Activated CD4-positive, alpha-beta T cell treated with anti-CD3 and anti-CD28 coated beads, Interleukin-2, amount 50 U/mL, for 24 hours (primary cell): ENCODE measurements at places on chromosomes 2 and 18.

DNA sequence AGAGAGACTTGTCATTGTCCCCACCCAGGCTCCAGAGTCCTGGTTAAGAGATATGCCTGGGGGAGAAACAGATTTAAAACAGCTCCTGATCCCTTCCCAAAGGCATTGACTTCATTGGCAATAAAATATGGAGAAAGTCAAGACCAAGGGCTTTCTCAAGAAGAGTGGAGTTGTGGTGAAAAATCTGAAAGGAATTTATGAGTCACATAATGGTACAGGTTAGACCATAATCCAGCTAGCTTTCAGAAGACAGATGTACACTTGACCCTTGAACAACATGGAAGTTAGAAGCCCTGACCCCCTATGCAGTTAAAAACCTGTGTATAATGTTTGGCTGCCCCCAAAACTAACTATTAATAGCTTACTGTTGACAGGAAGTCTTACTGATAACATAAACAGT lies 599.1 kb upstream of the SOX11 start:
- no peak for DNase-seq

DNA sequence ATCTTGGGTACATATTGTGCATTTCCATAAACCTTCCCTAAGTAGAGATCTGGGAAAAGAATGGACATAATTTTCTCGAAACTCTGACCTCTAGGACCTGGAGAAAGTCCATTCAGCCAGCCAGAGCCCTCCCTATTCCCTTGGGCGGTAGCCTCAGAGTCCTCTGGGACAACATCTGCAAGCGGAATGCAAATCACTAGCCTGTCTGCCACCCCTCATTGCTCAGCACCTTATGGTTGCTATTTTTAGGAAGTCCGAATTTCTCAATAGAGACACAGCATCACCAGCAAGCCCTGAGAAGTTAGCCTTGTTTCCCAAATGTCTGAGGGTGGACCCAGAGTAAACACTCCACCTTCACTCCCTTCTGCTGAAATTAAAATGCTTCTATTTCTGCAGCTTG lies 17.6 kb upstream of the CD28 start:
- no peak for DNase-seq

- no peak for DNase-seq
Measured at GRCh38 chr2:183283209-183283608, 159.0 kb downstream of the NUP35 start.

GRCh38 chr2:190093793-190094192 lies 31.3 kb upstream of the MSTN start:
- DNase-seq = no peak

DNA sequence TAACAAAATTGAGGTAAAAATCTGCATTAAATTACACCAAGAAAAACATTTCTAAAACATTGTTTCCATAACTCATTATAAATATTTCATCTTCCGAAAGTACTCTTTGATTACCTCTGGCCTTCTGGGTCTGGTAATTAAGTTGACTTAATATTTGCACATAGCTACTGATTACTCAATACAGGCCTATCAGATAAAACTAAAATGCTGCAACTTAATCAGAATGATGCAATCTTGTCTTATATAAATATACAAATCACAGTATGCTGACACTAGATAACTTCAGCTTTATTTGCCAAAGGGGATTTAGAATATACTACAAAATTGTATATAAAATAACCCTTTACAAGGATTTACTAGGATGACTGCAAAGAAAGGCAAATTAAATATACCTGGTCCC lies 49.3 kb downstream of the SLC35F5 start:
- DNase-seq = no peak

GRCh38 chr2:169229590-169229989 lies 132.7 kb downstream of the LRP2 start:
- DNase-seq = no peak

GRCh38 chr18:70289351-70290312 lies 787 bp downstream of the SOCS6 start:
- DNase-seq = no peak

DNA sequence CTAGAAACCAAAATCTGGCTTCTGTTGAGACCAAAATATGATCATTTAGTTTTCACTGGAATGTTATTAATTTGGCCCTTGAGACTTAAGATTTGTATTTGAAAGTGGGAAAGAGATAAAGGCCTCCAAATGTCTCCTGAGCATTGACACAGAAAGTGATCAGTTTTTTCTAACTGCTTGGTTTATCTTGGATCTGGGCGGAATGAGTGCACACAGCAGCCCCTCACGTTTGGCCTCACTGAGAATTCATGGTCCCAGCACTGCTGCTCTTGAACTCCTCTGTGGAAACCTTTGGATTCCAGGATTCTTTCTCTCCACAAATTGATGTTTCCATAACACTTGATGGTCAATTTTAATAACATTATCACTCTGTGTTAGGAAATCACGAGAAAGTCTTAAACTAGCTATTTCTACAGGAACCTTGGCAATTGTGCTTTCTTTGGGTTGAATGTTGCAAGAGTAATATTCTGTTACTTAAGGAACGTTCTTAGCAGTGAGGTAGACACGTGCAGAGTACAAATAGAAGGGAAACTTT lies 180.3 kb upstream of the BCL2L11 start:
- no peak for DNase-seq

DNA sequence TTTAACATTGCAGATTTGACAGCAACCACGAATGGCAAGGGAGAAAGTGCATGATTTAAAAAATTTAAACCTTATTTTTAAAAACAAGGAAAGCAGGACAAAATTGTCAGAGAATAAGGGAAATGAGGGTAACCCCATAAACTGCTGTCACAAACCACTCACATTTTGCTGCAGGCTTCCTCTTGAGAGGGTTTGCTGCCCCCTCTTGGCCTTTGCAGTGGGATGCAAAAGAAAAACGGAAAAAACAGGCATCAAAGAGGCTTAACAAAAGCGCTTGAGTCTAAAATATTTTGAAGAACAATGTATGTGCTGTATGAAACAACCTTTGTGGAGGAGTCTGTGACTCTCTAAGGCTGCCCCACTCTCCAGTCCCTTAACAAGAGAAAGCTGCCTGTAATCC lies 91.6 kb downstream of the TMX3 start:
- no peak for DNase-seq

DNA sequence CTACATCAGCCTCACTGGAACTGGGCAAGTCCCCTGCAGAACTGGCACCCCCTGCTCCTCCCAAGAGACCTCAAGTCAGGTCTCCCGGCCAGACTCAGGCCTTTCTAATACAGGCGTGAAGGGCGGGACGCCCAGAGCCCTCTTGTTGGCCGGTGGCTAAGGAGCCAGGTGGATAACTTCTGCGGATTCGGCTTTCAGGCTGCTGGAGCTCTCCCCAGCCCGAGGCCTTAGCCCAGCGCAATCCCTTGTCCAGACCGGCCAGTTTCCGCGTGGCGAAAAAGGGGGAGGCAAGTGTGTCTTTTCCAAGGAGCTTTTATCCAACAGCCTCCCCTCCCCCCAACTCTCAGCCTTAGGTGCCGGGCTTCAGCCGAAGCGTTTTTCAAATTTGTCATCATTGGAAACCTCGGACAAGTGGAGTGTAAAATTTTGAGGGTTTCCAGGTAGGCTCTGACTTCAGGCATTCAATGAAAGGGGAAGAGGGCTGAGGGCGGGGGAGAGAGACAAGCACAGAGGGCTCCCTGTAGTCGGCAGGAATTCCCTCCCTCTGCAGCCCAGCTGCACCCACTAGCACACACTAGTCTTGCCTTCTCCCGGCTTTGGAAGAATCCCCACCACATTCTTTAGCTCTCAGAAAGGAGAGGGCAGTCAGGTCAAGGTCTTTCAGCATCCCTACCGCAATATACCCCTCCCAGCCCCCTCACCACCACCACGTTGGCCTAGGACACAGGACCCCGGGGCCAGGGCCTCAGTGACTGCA lies 9.5 kb upstream of the SATB2 start:
- no peak for DNase-seq

DNA sequence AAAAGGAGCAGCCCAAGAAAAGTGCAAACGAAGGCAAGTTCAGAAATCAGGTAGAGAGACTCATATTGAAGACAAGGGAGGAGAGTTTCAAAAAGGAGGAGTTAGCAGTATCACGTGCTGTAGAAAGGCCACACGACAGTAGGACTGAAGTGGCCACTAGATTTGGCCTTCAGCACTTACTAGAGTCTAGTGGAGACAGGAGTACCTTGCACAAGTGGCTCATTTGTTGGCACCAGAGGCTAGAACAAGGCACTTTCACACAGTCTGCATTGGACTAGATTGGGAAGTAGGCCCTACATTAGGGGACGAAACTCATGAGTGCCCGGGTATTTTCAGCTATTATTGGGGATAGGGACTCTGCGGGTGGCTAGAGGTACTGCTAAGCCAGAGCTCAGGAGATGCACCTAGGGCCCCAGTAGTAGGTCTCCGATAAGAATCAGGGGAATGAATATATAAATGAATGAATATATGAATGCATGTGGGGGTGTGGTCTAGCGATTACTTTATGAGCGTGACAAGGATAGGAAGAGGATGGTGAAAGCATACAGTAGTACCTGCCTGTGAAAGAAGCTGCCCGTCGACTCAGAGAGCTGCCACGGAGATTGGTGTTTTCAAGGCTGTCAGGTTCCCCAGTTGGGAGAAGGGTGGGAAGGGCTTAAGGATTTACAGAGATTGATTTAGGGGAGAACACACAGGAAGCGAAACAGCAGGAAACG lies 1.4 kb upstream of the NCOA1 start:
- no peak for DNase-seq

- no peak for DNase-seq
Measured at GRCh38 chr2:37523814-37524362, 147.6 kb downstream of the CDC42EP3 start.

DNA sequence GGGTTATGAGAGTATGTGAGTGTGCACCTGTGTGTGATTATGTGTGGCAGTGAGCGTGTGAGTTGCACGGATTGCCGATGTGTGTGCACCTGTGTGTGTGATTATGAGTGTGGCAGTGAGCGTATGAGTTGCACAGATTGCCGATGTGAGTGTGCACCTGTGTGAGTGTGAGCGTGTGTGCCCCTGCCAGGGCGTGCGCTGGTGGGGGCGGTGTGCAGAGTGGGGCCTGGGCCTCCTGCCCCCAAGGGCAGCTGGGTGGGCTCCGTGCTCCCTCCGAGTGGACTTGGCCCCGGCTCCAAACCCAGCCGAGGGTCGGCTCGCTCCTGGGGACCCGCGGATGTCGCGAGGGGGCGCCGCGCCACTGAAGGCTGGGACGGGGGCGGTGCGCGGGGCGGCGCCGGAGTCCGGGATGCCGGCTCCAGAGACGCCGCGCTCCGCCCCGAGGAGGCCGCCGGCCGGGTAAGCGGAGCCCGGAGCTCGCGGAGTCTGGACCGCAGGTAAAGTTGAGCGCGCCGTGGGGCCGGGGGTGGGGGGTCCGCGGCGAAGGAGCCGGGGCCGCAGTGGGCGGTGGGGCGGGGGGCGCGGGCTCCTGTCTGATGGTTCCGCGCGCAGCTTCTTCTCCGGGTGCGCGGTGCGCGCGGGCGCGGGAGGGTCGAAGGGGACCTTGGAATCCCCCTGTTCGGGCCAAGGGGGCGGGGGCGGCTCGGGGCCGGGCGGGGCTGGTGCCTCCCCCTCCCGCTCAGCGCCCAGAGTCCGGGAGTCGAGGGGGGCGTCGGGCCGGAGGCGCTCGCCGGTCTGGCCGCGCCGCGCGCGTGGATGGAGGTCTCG lies at the start of gene KCNG2:
Gene KCNG2, plus strand, starts transcription at position 421 of the 828 bp plus-strand sequence. CDS start 65,730 bp downstream, outside the sequence.
- no peak for DNase-seq

- no peak for DNase-seq
Measured at GRCh38 chr2:161857920-161858319, 216.1 kb downstream of the DPP4 start.

GRCh38 chr2:189574793-189575475 lies 5.7 kb downstream of the SLC40A1 start:
- no peak for DNase-seq

DNA sequence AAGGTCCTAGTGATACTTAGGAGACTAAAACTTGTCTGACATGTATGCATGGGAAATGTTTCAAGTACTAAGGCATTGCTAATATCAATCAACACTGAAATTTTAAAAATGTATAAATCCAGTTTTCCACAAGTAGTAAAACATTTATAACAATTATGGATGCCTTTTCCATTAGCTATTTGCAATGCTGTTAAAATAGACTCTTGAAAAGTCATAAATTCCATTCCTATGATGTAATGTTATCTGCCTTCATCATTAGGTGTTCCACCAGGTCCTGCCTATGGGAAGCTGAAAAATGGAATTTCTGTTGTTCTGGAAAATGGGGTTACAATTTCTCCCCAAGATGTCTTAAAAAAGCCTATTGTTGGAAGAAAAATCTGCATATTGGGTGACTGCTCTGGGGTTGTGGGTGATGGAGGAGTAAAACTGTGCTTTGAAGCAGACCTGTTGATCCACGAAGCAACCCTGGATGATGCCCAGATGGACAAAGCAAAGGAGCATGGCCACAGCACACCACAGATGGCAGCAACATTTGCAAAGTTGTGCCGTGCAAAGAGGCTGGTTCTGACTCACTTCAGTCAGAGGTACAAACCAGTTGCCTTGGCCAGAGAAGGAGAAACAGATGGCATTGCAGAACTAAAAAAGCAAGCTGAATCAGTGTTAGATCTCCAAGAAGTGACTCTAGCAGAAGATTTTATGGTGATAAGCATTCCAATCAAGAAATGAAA lies 18.7 kb downstream of the ELAC1 start:
- no peak for DNase-seq

- no peak for DNase-seq
Measured at GRCh38 chr2:20190170-20190569, 34.8 kb downstream of the SDC1 start.

GRCh38 chr2:210663631-210664089 lies 107.3 kb downstream of the CPS1 start:
- no peak for DNase-seq

DNA sequence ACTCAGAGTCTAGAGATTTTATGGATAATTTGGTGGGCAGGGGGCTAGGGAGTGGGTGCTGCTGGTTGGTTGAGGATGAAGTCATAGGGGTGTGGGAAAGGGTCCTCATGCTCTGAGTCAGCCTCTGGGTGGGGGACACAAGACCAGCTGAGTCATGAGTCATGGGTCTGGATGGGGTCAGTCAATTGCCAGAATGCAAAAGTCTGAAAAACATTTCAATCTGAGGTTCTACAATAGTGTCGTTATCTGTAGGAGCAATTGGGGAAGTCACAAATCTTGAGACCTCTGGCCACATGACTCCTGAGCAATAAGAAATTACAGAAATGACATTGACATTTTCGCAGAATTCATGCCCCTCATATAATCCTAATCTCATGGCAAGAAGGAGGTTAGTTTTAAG lies 15.1 kb downstream of the NMS start:
- no peak for DNase-seq

GRCh38 chr2:69191634-69192033 lies 178.7 kb downstream of the ANTXR1 start:
- DNase-seq = no peak

GRCh38 chr2:32835148-32835547 lies 111.6 kb upstream of the LTBP1 start:
- DNase-seq = no peak

- DNase-seq = no peak
Measured at GRCh38 chr2:73877071-73877802, 15.6 kb upstream of the ACTG2 start.

- DNase-seq = no peak
Measured at GRCh38 chr2:46000660-46001059, 296.5 kb upstream of the EPAS1 start.

DNA sequence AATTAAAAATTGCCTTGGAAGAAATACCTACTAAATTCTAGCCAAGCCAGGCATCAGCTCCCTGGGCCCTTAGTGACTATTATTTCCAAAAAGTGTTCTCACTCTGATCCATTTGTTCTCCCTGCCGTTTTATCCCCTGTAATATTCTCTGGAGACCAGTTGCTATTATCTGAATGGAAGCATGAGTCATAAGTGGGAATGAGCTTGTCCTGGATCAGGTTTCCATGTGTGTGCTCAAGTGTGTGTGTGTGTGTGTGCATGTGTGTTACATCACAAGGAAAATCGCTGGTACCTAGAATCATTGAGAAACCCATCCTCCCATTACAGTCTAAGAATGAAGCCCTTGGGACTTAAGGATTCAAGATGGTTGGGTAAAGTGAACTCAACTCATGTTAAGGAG lies 130.3 kb upstream of the CXCR4 start:
- DNase-seq = no peak
